ENCODE measurements at places on chromosomes 6 and 20.

DNA sequence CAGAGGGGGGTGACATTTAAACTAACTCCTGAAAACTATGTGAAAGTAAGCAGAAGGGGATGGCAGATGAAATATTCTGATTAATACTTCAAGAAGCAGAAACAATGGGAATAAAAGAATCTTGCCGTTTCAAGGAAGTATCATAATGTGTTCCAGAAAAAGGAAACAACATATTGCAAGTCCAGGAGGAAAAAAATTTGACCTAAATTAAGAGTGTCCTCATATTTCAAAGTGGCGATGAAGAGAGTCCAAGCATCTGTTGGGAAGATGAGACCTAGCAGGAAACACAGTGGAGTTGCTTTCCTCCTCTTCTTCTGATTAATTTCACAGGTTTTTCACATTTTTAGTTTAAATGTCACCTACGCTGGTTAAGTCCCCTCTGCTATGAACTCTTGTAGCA is 45.6 kb upstream of the TNFAIP3 start:
- no peak for DNase-seq

DNA sequence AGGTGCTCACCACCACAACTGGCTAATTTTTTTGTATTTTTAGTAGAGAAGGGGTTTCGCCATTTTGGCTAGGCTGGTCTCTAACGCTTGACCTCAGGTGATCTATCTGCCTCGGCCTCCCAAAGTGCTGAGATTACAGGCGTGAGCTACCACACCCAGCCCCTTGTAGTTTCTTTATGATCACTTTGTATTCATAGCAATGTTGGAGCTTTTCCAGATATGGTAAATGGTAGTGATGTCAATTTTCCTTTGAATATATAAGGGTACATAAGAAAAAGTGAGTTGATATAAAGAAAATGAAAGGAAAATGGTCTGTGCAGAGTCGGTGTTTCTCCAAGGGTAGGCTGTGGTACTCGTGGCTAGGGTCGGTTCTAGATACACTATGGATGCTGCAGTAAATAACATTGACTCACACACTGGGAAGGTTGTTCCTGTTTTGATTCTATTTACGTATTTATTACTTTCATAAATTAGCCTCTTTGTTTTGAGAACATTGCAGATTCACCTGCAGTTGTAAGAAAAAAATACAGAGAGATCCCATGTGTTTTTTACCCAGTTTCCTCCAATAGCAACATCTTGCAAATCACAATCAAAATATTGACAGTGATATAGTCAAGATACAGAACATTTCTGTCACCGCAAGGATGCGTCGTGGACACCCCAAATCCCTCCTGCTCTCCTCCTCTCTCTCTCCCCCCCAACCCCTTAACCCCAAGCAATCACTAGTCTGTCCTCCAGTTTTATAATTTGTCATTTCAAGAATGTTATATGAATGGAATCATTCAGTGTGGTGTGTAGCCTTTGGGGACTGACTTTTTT is 2.5 kb downstream of the ZNF831 start:
- DNase-seq = no peak

GRCh38 chr20:57958050-57958420 is 248.2 kb upstream of the PMEPA1 start:
- DNase-seq = no peak

DNA sequence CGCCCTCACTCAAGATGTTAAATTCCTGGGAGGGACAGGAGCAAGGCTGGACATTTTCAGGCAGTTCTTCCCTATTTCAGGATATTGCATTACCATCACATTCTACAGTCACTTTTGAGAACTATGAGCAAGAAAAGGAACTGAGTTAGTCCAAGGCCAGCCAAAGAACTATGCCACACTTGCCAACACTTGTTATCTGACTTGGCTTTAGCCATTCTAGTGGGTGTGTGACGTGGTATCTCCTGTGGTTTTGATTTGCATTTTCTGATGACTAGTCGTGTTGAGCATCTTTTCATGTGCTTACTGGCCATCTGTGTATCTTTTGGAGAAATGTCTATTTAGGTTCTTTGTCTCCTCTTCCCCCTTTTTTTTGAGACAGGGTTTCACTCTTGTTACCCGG is 12.0 kb downstream of the XRN2 start:
- DNase-seq = no peak

DNA sequence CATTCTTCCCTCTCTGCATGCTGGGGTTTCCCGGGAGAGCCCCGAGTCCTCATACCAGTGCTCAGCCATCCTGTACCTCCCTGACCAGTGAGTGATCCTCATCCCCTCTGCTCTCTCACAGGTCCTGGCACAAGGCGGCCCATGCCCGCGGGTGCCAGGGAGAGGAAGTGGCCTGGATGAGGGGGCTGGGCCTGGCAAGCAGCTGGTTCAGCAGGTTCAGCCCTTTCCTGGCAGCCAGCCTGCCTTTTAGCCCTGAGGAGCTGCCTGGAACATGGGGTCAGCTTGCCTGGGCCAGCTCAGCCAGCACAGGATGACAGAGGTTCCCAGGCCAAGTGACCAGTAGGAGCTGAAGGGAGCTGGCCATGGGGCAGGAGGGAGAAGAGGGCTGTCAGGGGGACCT is 10.9 kb downstream of the MOCS1 start:
- DNase-seq = no peak

GRCh38 chr6:6806844-6807518 is 218.5 kb downstream of the LY86 start:
- DNase-seq = no peak

- no peak for DNase-seq
Measured at GRCh38 chr20:2688041-2688591, 4.5 kb upstream of the EBF4 start.

Data from GM12864 (cell line).